ENCODE measurements at places on chromosomes 6 and 20.

- DNase-seq: no peak
Measured at GRCh38 chr20:37804584-37805566, 98.1 kb upstream of the VSTM2L start.

GRCh38 chr6:32081168-32081990 is 27.8 kb downstream of the TNXB start:
- DNase-seq: no peak

DNA sequence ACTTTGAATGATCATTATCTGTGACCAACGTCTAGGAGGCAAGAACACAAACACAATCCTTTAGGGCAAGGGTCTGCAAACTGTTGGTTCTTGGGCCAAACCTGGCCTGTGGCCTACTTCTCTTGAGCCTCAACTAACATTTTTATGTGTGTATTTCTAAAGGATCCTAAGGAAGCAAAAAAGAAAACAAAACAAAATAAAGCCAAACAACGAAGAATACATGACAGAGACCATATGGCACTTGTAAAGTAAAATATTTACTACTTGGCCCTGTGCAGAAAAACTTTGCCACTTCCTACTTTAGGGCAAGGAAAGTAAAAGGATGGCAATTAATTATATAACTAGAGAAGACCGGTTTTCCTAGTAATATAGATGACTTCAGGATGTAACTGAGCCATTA is 1056.2 kb downstream of the EPHA7 start:
- no peak for DNase-seq

DNA sequence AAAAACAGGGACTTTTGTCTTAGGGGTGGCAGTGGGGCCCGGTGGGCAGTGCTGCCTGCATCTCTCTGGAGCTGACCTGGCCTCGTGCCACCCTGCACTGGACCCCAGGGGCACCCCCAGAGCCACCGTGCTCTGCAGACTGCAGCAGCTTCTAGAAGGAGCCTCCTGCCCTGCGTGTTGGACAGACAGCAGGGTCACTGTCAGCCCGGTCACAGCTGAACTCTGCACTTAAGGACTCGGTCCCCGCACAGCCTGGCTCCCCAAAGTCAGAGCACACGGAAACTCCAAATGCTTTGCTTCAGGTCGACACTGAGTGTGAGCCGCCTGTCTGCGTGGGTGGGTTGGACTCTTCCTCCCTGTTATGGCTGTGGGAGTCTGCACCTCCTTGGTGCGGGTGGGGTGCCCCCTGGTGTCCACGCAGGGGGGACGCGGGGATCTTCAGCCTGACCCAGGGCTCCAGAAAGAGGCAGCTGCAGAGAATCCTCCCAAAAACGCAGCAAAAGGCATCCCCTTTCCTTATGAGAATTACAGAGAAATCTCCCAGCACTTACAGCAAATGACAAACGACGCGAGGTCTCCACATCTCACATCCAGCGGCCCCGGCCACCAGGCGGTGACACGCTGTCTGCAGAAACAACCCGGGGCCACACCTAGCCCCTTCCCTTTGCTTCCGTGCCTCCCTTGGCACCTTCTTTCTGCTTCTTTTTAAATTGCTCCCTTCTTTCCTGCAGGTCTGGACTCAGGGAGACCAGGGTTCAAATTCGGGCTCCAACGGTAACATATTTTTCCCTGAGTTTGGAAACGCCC is 36.3 kb upstream of the DACT2 start:
- no peak for DNase-seq
